Activated naive CD4-positive, alpha-beta T cell treated with anti-CD3 and anti-CD28 coated beads for 36 hours (primary cell): ENCODE measurements at places on chromosomes 4 and X. TPM values are rescaled to one million over a fixed set of nuclear protein-coding genes. Genes with fewer than 3 reads are reported as not detected.

CPE gene
- 0.10 TPM for total RNA-seq

GRCh38 chrX:74526764-74527163, 87.7 kb downstream of the RLIM start:
- no peak for DNase-seq

- DNase-seq, result no peak
Measured at GRCh38 chrX:131917588-131917987, 105.5 kb upstream of the STK26 start.

DNA sequence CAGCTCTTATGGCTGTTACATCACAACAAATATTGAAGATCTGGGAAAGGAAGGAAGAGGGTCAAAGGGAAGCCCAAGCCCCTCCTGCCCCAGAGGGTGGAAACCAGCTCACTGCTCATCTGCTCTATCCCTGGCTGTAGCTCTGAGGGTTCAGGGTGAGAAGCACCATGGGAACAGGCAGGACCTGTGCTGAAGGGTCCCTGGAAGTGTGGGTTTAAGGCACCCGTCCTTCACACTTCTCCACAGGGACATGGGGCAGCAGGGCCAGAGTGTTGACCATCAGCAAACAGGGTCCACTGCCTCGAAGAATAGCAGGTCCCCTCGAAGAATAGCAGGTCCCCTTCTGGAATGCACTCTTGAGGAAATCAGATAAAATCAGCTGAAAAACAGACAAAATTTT, 4.4 kb downstream of the RTL5 start:
- no peak for DNase-seq
